ENCODE measurements at places on chromosomes 3 and 15. TPM values are rescaled to one million over a fixed set of nuclear protein-coding genes. Genes with fewer than 3 reads are reported as not detected.

The MST1R gene
- total RNA-seq, result 13.1 TPM

GRCh38 chr3:172869784-172870518 is 119.4 kb downstream of the ECT2 start:
- DNase-seq, result no peak
- H3K27ac ChIP-seq, result no peak overlapping the region
- H3K36me3 ChIP-seq, result no peaks in the 10 kb centered on the region
- H3K4me1 ChIP-seq, result no peaks in the 10 kb centered on the region

The SNAPC5 gene
- 18.9 TPM for total RNA-seq

GRCh38 chr3:124664804-124665203 is 65.4 kb upstream of the UMPS start:
- H3K27ac ChIP-seq, result no peak overlapping the region
- peaks cover 13% of the 10 kb centered on the region for H3K36me3 ChIP-seq
- no peaks in the 10 kb centered on the region for H3K27me3 ChIP-seq
- no peak overlapping the region for H3K4me3 ChIP-seq

DNA sequence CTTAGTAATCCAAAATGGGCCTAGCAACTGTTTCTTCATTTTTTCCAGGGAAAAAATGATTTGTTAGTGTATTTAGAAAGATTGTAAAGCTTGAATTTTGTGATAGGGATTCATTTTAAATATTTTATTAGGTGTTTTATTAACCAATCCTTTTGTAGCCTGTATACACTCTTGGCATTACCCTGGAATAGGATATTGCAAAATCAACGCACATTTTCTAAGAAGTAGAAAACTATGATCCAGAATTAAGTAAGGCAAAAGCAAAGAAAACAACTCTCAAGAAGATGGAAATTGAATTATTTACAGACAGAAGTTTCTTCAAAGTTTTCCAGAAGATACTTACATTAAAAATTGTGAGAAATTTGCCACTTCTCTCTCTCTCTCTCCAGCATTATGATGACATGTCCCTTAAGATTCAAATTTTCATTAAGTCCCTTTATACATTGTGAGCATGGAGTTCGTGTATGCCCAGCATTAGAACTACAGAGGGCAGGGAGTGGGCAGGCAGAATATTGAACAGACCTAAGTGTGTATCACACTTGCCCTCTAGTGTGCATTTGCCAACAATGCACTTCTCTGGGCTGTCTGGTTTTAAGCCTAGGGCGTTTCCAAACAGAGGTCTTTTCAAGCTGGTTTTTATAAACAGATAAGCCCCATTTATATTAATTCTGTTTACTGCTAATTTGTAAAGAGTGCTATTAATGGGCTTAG is 28.5 kb upstream of the CMSS1 start:
- no peaks in the 10 kb centered on the region for H3K36me3 ChIP-seq
- H3K27ac ChIP-seq, result no peak overlapping the region
- H3K4me3 ChIP-seq, result no peak overlapping the region
- DNase-seq, result no peak

The CFAP20DC gene
- total RNA-seq, result 0.90 TPM

The HRG gene
- not detected for total RNA-seq

The SRPRB gene
- total RNA-seq, result 32.9 TPM

GRCh38 chr3:149575961-149576564 is 81.8 kb downstream of the WWTR1 start:
- no peaks in the 10 kb centered on the region for H3K36me3 ChIP-seq
- no peaks in the 10 kb centered on the region for H3K27me3 ChIP-seq
- no peak for DNase-seq
- no peak overlapping the region for H3K4me3 ChIP-seq
- peak overlapping the region; percentile 97 for H3K27ac ChIP-seq

GRCh38 chr3:10453431-10454163 is 51.8 kb downstream of the ATP2B2 start:
- H3K4me3 ChIP-seq, result no peak overlapping the region
- H3K27ac ChIP-seq, result no peak overlapping the region
- no peak for DNase-seq

GRCh38 chr15:73747847-73748590 is 5.1 kb downstream of the INSYN1 start:
- no peak for DNase-seq
- H3K4me1 ChIP-seq, result no peaks in the 10 kb centered on the region
- H3K27me3 ChIP-seq, result no peaks in the 10 kb centered on the region

GRCh38 chr3:43309372-43310305 is 23.3 kb downstream of the SNRK start:
- H3K36me3 ChIP-seq, result no peaks in the 10 kb centered on the region
- no peak overlapping the region for H3K4me3 ChIP-seq
- no peak for DNase-seq
- no peaks in the 10 kb centered on the region for H3K27me3 ChIP-seq
- H3K27ac ChIP-seq, result no peak overlapping the region
- no peaks in the 10 kb centered on the region for H3K4me1 ChIP-seq

DNA sequence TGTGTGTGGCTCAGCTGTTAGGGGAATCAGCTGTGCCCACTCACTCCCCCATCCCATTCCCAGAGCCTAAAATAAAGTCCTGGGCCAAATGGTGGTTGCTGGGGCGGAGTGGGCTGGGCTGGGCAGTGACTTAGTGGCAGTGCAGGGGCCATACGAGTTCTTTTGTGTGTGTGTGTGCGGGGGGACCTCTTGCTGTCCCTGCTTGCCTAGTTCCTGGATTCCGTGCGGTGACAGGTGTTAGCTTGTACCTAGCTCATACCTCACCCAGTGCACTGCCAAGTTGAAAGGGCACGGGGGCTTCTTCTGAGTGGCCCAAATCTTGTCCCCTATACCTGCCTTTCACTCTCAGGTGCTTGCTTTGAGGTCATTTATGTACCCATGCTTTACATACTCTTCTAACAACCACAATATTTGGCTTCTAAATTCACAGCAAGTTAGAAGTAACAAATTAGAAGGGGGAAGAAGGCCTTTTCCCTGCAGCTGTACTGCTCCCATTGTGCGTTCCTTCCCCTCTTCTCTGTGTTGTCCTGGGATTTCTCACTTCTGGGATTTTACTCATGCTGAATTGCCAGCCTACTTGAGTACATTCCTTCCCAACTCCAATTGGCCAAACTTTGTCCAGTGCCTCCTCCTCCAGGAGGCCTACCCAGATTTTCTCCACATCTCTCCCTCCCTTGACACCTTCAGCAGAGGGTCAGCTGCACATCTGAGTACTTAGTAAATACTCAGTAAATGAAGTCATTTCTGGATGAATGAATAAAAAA is 66.3 kb upstream of the POLG start:
- H3K36me3 ChIP-seq, result no peaks in the 10 kb centered on the region
- no peaks in the 10 kb centered on the region for H3K27me3 ChIP-seq
- DNase-seq, result no peak
- no peak overlapping the region for H3K4me3 ChIP-seq
- no peaks in the 10 kb centered on the region for H3K4me1 ChIP-seq
- no peak overlapping the region for H3K27ac ChIP-seq

The SAMMSON gene
- total RNA-seq, result 25.6 TPM

- DNase-seq, result no peak
- H3K4me1 ChIP-seq, result no peaks in the 10 kb centered on the region
- H3K4me3 ChIP-seq, result no peak overlapping the region
- no peaks in the 10 kb centered on the region for H3K27me3 ChIP-seq
- no peak overlapping the region for H3K27ac ChIP-seq
- H3K36me3 ChIP-seq, result no peaks in the 10 kb centered on the region
These were observed 414.7 kb upstream of the NAALADL2 start for GRCh38 chr3:174444391-174444790.

- H3K4me1 ChIP-seq, result no peaks in the 10 kb centered on the region
- no peaks in the 10 kb centered on the region for H3K27me3 ChIP-seq
- no peak overlapping the region for H3K4me3 ChIP-seq
- H3K36me3 ChIP-seq, result no peaks in the 10 kb centered on the region
- DNase-seq, result no peak
These were observed 1145.3 kb downstream of the OTOL1 start for GRCh38 chr3:162641907-162642306.

DNA sequence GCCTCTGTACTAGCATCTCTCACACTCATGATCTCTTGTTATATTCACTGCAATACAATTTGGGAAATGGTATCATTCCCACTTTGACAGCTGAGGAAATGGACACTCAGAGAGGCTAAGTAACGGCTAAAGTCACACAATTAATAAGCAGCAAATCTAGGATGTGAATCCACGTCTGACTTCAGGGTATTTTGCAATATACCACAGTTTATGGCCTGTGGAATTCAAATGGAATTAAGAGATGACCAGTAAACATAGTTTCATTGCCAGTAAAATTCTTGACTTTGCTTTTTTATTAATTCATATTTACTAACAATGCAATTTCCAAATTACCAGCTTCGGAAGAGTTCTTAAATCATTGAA is 61.1 kb downstream of the CCNL1 start:
- no peak overlapping the region for H3K4me3 ChIP-seq
- no peaks in the 10 kb centered on the region for H3K4me1 ChIP-seq
- no peak for DNase-seq
- no peaks in the 10 kb centered on the region for H3K27me3 ChIP-seq
- no peaks in the 10 kb centered on the region for H3K36me3 ChIP-seq

DNA sequence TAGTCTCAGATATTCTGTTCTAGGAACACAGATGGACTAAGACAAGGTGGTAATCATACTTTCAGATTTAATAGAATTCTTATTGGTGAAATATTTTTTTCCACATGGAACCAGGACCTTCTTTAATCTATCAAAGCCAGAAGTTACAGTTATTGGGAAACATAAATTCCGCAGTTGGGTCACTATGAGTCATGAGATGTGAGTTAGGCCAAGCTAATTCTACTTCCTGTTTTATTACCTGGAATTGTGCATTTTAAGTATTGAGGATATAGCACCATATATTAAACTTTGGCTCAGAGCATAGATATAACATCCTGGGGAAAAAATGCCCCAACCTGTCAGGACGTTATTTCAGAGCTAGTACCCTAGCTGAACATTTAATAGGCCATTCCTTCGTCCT is 96.4 kb upstream of the P3H2 start:
- DNase-seq, result no peak
- H3K36me3 ChIP-seq, result no peaks in the 10 kb centered on the region
- H3K4me1 ChIP-seq, result no peaks in the 10 kb centered on the region
- no peak overlapping the region for H3K4me3 ChIP-seq
- no peaks in the 10 kb centered on the region for H3K27me3 ChIP-seq

GRCh38 chr3:37652851-37653250 is 208.8 kb upstream of the CTDSPL start:
- no peaks in the 10 kb centered on the region for H3K4me1 ChIP-seq
- H3K27ac ChIP-seq, result peak overlapping the region; percentile 67
- H3K4me3 ChIP-seq, result no peak overlapping the region

- no peak overlapping the region for H3K4me3 ChIP-seq
- H3K4me1 ChIP-seq, result peaks cover 3% of the 10 kb centered on the region
- no peak for DNase-seq
- no peaks in the 10 kb centered on the region for H3K27me3 ChIP-seq
These were observed 59.6 kb downstream of the ZBTB20 start for GRCh38 chr3:115087512-115087911.

DNA sequence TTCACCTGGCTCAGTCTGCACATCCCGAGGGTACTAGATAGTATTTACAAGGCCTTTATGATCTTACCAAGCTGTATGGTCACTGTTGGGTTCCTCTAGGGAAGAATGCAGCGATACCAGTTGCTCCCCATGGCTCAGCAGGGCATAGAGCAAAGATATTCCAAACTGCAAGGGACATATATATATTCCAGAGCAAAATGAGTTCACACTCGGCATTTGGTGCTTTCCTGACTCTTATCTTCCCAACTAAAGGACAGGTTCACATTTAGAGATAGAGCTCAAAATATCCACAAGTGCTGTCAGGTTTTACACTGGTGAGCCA is 3.5 kb upstream of the SPG11 start:
- H3K36me3 ChIP-seq, result no peaks in the 10 kb centered on the region
- H3K27ac ChIP-seq, result no peak overlapping the region
- no peak for DNase-seq
- H3K27me3 ChIP-seq, result no peaks in the 10 kb centered on the region
- no peaks in the 10 kb centered on the region for H3K4me1 ChIP-seq
- no peak overlapping the region for H3K4me3 ChIP-seq

GRCh38 chr3:18058666-18059065 is 316.2 kb upstream of the TBC1D5 start:
- H3K36me3 ChIP-seq, result no peaks in the 10 kb centered on the region
- H3K4me1 ChIP-seq, result no peaks in the 10 kb centered on the region
- H3K4me3 ChIP-seq, result no peak overlapping the region
- no peak overlapping the region for H3K27ac ChIP-seq
- DNase-seq, result no peak

DNA sequence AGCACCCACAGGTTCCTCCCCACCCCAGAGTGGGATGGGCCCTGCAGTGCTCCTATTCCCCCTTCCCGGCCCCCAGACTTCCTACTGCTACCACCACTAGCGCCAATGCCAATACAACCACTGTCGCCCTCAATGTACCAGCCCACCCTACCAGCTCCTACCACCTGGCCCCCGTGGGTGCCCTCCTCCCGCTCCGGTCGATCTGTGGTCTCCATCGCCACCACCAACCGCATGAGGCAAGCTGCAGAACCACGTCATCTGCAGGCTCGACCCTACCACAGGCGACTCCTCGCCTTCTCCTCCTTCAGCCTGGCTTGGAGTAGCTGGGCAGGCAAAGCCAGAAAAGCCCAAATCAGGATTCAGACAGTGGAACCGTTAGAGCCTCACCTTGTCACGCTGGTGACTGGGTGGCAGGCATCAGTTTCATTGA is 179.3 kb downstream of the POTEB3 start:
- DNase-seq, result peak; percentile 46
- no peaks in the 10 kb centered on the region for H3K36me3 ChIP-seq
- no peaks in the 10 kb centered on the region for H3K4me1 ChIP-seq
- no peak overlapping the region for H3K27ac ChIP-seq

The ZNF860 gene
- total RNA-seq, result 1.8 TPM

- no peaks in the 10 kb centered on the region for H3K36me3 ChIP-seq
- DNase-seq, result no peak
- no peaks in the 10 kb centered on the region for H3K27me3 ChIP-seq
- H3K4me3 ChIP-seq, result no peak overlapping the region
- peaks cover 4% of the 10 kb centered on the region for H3K4me1 ChIP-seq
These were observed 46.4 kb downstream of the LRIG1 start for GRCh38 chr3:66454464-66454859.

The ZIC4 gene
- 0.49 TPM for total RNA-seq

- H3K4me1 ChIP-seq, result no peaks in the 10 kb centered on the region
- H3K27me3 ChIP-seq, result no peaks in the 10 kb centered on the region
- no peak for DNase-seq
- no peak overlapping the region for H3K4me3 ChIP-seq
These were observed 24.4 kb downstream of the TMEM45A start for GRCh38 chr3:100516838-100517237.

The ONECUT1 gene
- not detected for total RNA-seq

- no peaks in the 10 kb centered on the region for H3K27me3 ChIP-seq
- H3K27ac ChIP-seq, result peak within 1 kb of the TSS; percentile 51
- DNase-seq, result peak; percentile 87
- H3K4me3 ChIP-seq, result peak within 1 kb of the TSS; percentile 69
- no peaks in the 10 kb centered on the region for H3K4me1 ChIP-seq
- no peaks in the 10 kb centered on the region for H3K36me3 ChIP-seq
These were observed at the start of gene PPM1M for GRCh38 chr3:52245322-52246263. TSS of gene PPM1M (plus strand) at chr3:52245759. CDS start at chr3:52245825, 66 bp downstream.
